ENCODE measurements at places on chromosomes 12 and 14.

DNA sequence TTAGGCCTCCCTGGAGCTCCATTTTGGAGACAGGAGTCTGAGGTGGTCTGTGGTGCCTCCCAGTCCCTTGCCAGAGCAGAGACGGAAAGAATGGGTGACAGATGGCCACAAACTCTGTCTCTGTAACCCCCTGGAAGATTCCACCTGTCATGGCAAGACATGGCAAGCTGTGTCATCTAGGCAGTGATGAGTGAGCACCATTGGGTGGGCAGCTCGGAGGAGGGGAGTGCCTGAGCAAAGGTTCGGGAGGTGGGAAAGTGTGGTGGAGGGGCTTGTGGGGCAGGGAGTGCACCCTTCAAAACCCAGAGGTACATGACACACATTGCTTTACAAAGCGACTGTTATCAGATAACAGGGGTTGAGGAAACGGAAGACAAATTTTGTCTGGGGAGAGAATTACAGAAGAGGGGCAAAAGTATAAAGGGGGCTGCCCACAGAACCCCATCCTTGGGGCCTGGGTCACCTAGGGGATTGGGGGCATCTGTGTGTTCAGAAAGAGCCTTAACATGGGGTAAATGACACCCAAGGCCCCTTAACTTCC, 3.5 kb downstream of the RIN3 start:
- no peak for DNase-seq

DNA sequence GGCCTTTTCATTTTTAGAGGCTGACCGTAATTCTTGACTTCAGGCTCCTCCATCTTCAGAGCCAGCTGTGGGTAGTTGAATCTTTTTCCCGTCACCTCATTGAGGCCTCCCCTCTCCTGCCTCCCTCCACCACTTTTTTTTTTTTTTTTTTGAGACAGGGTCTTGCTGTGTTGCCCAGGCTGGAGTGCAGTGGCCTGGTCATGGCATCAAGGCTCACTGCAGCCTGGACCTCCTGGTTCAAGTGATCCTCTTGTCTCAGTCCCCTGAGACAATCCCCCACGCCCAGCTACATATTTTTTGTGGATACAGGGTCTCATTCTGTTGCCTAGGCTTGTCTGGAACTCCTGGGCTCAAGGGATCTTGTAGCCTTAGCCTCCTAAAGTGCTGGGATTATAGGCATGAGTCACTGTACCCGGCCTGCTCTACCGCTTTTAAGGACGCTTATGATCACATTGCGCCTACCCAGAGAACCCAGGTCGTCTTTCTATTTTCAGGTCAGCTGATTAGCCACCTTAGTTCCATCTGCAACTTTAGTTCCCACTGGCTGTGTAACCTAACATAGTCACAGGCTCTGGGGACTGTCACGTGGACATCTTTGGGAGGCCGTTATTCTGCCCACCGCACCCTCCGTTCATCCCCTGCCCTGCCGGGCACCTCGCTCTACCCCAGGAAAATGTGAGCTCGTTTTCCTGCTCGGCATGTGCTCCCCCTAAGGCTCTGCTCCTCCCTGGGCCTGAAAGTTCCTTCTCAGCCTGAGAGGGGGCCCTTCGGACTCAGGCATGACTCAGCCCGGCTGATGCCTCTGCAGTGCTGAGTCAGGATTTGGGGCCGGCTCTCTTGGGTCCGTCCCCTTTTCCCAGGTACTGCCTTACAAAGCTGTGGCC, 13.4 kb downstream of the TNFAIP2 start:
- DNase-seq, result no peak

- no peak for DNase-seq
Measured at GRCh38 chr12:21073129-21073528, 57.9 kb upstream of the SLCO1B1 start.

DNA sequence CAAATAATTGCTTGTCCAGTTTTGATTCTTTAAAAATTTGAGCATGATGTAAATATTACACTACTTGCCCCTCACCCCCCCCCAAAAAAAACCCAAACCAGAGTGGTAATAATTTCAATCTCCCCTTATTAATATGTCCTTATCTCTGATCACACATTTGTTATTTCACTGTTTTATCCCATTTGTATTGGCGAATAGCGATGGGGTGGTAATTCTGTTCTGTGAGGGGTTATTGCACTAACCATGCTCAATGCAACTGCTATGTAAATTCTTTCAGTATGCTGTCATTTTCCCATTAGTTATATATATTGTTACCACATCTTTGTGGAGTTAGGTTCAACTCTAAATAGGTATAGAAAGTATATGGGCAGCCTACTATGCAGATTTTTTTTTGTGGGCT, 1.1 kb downstream of the RIMKLB start:
- no peak for DNase-seq

- DNase-seq, result no peak
Measured at GRCh38 chr14:37168721-37169120, 3.7 kb downstream of the SLC25A21 start.

GRCh38 chr12:127726671-127727315, 540.2 kb upstream of the TMEM132C start:
- DNase-seq, result no peak

DNA sequence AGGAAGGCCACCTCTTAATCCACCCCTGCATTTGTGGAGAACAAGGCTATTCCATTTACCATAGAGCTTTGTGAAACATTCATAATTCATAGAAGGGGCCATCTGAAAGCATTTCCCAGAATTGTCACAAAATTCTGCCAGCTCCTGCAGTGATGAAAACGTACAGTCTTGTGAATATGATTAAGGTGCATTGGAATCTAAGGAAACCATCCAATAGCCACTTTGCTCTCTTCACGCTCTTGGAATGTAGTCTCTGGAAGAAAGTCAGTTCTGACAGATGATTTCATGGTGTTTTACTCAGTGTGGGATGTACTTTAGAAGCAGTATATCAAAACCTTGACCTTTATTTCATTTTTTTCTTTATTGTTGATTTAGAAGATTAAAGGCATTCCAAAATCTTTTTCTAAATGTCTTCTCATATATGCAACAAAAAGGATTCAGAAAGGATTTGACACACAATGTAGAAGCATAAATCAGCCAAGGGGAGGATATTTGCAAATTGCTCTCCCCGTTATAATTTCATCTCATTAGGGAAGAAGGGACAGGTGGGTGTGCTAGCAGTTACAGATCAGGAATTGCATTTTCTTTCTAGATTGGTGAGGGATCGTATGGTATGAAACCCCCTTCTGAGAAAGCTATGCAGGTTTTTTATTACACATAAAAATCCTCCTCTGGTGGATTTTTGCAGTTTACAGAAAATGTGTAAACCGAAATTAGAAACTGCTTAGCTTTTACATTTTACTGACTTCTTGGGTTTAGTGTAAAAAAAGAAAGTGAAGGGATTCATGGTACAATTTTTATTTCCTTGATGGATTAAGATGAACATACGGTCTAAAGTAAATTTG, 390.2 kb downstream of the LRIG3 start:
- no peak for DNase-seq

DNA sequence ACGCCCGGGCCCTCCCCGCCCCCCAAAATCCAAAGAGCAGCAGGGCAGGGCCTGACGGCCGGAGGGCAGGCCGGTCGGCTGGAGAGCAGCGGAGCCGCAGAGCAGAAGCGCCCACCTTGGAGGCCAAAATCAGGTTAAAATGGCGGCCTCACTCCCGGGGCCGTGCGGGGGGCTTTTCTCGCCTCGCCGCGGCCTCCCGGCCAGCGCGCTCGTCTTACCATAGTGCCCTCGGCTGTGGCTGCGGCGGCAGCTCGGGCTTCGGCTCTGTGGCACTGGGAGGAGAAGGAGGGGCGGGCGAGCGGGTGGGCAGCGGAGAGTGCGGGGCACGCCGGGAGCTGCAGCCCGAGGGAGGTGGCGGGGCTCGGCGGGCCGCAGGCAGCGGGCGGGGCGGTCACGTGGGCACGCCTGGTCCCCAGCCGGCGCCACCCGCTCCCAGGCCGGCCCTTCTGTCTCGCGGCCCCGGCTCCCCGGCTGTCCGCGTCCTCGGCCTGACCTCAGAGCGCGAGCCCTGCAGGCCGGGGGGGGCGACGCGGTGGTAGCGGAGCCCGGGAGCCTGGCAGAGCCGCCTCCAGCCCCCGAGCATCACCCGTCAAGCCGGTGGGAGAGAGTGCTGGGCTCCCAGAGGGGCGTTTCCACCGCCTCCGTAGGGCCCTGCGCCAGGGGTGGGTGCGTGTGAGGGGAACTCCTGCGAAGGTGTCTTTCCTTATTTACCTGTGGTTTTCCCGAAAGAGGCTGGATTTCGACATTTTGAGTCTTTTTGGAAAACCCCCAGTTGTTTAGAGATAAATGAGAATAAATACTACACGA, at the start of gene CFL2:
CFL2 (minus strand) TSS at position 274 of the 807 bp plus-strand sequence; CDS start at position 221, 53 bp downstream.
- DNase-seq, result peak; percentile 56

GRCh38 chr14:77082356-77082755, 15.7 kb upstream of the CIPC start:
- no peak for DNase-seq

DNA sequence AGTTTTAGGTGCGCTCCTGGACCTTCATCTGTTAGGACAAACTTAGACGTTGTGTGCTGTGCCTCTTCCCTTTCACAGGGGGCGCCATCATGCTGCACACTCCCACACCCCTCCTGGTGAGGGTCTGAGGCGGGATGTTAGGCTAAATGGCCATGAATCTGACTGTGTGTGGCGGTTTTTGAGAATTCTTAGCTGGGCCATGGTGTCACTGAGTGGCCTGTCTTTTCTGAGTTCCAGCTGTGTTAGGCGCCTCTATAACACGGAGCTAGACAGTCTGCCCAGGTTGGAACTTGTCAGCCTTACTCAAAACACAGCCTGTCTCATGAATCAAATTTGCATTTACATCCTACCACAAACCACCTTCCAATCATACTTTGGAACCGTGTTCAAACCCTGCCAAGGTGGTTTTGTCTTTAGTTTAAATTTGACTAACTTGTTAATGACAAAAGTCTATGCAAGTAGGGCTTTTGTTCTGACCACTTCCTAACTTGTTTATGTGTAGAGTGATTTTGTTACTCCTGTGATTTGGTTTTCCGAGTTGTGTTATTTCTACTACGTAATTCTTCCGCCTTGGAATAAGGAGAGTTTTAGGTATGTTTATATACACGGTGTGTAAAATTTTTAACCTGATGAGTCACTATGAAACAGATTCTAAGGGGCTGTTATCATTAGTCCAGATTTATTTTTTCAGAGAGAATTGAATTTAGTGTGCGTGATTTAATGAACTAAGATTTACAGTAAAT, 19.6 kb downstream of the ACVR1B start:
- no peak for DNase-seq

- DNase-seq, result no peak
Measured at GRCh38 chr12:104752881-104753280, 205.2 kb downstream of the SLC41A2 start.

GRCh38 chr12:57161491-57161890, 14.1 kb upstream of the LRP1-AS start:
- DNase-seq, result no peak

DNA sequence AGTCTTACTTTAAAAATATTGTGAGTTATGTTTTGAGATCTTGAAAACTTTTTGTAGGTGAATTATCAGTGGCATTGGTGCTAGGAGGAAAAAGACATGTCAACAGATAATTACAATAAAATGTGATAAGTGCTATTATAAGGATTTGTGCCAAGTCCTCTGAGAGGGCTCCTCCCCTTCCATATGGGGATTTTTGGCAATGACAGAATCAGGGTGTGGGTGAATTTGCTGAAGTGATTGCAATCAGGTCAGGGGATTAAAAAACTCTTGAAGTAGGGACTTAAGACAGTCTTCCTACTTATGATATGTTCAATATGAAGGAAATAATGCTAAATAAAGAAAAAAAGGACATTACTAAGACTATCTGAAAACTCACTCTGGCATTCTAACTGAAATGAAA, 122.5 kb downstream of the SLC15A5 start:
- no peak for DNase-seq

GRCh38 chr12:93785249-93786010, 108.3 kb downstream of the CRADD start:
- no peak for DNase-seq

- no peak for DNase-seq
Measured at GRCh38 chr14:64705381-64706118, 1.3 kb downstream of the PLEKHG3 start.

DNA sequence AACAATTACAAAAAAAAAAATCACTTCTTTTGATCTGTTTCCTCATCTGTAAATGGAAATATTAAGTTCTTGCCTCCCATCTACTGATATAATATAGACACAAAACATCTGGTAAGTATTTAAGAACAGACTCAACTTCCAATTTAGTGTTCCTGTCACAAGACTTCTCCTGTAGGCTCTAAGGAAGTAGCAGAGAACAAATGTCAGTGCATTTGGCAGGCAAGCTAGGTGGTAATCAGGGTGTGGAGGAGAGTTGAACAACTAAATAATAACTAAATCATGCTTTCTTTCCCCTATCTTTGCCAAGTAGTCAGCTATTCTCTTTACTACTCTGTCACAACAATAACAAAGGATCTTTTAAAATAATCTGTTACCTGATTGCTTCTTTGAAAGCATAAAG, 22.1 kb downstream of the BAZ1A start:
- DNase-seq, result no peak

DNA sequence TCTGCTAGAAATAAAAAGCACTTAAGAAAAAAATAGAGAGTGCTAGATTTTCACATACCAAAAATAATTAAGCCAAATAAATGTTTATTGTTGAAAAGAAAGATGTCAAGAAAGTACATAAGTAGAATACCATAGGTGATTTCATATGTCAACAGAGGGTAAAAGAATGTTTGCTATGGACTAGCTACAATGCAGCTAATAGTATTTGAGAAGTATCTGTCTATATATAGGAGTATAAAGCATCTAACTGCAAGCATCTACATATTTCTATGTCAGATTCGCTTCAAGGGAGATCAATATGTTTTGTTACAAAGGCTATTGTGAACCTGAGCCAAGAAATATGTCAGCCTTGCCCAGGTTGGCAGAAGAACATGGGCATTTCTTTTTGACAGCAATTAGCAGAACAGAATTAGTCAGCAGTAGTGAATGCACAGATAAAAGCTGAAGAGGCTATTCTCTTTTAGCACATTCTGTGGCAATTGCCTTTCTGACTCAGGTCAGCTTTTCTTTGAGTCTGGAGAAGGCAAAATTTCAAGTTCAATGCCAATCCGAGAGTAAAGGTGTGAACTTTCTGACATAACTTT, 140.1 kb downstream of the ALG10B start:
- no peak for DNase-seq

GRCh38 chr12:7608184-7608911, 57.4 kb downstream of the APOBEC1 start:
- no peak for DNase-seq

DNA sequence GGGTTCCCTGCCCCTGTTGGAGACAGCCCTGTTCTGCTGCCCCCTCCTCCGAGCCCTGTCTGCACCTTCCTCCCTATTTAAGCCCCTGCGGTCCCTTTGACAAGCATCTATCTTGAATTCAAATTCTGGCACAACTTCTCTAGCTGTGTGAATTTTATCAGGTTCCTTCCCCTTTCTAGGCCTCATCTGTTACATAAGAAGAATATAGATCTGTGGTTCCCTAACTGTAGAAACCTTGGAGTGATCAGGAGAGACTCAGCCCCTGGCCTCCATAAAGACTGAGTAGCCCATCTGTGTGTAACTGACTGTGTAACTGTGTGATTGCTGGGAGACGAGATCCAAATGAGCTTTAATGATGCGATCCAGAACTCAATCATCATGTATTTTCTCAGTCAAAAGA, 13.0 kb upstream of the RACGAP1 start:
- DNase-seq, result no peak

- DNase-seq, result peak; percentile 59
Measured at GRCh38 chr12:63792338-63792737, 12.6 kb downstream of the RXYLT1 start.

Measured in NCI-H748 treated with DMSO at 0.1 percent for 48 hours (cell line).